ENCODE measurements at places on chromosomes 4 and X.

DNA sequence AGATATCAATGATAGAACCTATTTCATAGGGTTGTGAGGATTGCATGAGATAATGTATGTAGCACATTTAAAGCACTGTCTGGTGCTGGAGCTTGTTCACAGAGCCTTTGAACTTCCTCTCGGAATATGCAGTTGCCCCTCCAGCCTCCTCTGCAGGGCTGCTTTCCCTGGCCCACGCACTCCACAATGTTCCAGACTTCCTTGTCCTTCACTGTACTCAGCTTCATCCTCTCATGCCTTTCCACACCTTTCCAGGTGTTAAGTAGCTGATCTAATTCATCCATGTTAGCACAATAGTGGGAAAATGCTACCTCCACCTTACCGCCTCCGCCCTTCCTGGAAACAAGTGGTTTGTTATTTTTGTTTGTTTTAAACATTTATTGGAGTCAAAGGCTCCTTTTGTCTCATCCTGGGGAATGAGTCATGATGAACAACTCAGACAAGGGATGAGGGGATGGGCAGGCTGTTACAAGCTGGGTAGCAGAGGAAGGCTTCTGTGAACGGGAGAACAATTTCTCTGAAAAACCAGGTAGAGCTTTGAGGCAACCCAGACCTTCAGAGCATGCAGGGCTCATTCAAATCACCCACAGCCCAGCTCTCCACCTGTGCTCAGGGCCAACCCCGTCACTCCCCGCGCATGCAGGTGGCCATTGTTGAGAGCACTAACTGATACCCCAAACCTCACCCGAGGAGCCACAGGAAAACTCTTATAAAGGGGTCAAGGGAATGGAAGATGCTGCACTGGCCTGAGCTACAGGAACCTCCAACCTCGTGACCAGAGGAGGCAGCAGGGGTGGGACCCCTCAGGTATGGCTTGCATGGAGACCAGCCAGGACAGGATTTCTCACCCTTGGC, 84.9 kb upstream of the TBL1X start:
- DNase-seq = no peak

- DNase-seq = no peak
Observed at GRCh38 chr4:1406394-1406980, at the start of gene NKX1-1. Gene NKX1-1 (minus strand): TSS chr4:1406442. CDS start chr4:1406442, 0 bp downstream.

GRCh38 chrX:46953137-46953527, 40.9 kb downstream of the JADE3 start:
- no peak for DNase-seq

DNA sequence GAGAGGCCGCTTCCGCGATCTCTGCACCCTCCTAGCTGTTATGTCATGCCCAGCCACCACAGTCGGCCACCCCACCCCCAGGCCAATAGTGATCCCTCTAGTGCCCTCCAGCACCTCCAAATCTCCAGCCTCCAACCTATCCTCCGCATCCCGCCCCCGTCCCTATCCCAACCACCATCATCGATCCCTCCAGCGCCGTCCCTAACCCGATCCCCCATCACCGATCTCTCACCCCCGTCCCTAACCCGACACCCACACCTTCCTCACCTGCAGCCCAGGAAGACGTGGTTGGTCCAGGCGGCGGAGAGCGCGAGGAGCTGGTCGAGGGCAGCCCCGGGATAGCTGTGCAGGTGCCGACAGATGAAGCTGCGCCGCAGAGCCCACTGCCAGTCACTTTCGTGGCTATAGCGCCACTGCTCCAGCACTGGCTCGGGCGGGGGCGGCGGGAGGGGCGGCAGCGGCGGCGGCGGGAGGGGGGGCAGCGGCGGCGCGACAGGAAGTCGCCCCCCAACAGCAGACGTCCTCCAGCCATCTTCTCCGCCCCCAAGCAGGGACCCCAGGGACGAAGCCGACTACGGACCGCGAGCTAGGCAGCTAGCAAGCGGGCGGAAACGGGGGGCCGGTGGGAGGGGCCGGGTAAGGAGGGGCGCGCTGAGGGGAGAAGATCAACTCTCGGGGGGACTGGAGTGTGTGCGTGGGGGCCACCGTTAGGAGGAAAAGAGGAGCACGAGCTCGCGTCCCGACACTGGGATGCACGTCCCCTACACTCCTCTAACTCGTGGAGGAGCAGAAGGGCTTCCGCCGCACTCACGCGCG, 552 bp downstream of the NKRF start:
- peak; percentile 56 for DNase-seq

DNA sequence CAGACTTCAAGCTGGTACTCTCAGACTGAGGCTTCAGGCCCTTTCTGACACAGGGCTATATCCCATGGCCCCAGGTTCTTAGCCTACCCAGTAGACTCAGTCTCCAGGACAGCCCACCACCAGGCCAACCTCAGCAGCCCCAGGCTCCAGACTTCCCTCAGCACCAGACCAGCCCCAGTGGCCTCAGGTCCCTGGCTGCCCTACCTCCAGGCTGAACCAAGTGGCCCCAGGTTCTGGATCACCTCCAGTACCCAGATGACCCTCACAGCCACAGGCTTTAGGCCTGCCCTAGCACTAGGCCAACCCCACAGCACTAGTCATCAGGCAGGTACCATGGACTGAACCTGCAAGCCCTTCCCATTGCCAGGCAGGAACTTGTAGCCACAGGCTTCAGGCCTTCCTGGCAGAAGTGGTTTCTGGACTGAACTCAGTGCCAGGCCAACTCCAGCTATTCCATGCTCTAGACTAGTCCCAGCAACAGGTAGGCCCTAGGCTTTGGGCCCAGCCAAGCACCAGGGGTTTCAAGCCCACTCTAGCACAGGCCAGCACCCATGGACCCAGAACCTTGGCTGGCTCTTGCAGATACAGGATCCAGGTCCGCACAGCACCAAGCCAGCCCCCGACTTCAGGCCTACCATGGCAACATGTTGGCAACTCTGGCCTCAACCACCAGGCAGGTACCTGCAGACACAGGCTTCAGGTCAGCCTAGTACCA, 45.7 kb upstream of the MAGED4 start:
- no peak for DNase-seq

DNA sequence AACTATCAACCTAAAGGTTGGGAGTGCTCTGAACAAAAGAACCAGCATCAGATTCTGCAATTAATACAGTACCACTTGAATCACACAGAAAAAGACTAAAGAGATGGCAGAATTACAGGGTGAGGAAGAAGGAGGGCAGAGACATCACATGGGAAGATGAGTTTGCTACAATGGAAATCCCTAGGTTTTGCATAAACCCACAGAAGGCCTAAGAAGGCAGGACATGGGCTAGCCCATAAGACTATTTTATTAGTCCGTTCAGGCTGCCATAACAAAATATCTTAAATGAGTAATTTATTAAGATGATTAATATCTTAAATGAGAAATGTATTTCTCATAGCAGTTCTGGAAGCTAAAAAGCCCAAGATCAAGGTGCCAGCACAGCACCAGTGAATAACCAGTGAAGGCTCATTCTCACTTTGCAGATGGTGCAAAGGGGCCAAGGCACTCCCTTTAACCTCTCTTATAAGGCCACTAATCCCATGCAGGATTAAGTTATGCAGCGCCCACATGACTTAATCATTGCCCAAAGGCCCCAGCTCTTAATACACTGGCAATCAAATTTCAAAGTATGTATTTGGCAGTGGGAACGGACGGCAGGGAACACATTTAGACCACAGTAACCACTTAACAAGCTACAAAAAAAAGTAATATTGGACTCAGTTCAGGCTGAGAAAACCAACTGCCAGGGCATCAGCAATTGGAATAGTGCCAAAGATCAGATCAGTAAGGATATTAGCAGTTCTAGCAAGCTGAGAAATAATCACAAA, 47.6 kb upstream of the NEUROG2 start:
- DNase-seq = no peak

DNA sequence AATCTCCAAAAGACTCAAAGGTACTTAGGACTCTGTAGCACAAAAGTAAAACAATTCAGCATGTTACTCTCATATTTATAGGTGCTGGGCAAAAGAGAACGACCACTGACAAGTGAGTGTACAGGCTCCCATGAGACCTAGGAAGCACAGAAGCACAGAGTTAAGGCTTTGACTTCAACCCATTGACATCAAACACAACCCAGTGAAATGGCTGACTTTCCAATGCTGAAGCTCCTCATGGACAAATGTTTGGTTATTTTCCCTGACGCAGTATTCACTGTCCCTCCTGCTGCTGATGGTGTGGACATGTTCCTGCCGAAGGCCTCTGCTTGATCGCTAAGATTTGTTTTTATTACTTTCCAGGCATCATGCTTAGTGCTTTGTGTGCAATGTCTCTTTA, 148.7 kb downstream of the TSPAN5 start:
- DNase-seq = no peak

GRCh38 chr4:140135529-140136088, 18.4 kb downstream of the MAML3 start:
- no peak for DNase-seq

GRCh38 chr4:113747949-113748348, 13.6 kb downstream of the CAMK2D start:
- DNase-seq = no peak

- no peak for DNase-seq
Observed at GRCh38 chrX:33109858-33110257, 101.5 kb downstream of the DMD start.

GRCh38 chr4:112332398-112332797, 35.2 kb downstream of the ALPK1 start:
- no peak for DNase-seq

GRCh38 chr4:104064646-104065577, 345.1 kb upstream of the TACR3 start:
- no peak for DNase-seq

DNA sequence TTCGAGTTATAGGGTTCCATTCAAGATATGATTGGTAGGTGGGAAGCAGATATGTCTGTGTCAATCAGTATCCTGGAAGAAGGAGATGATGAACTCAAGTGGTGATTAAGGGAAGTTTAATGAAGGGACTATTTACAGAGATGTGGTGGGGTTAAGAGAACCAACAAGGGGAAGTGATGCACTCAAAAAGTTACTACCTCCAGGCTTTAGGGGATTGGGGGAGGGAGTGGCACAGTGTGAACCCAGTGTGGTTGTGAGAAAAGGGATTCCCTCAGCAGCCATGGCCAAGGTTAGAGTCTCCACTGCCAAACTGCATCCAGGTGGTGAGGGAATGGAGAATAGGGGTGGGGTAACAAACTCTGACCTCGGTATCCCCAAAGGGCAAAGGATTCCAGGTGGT, 27.9 kb downstream of the PKD2 start:
- DNase-seq = no peak

DNA sequence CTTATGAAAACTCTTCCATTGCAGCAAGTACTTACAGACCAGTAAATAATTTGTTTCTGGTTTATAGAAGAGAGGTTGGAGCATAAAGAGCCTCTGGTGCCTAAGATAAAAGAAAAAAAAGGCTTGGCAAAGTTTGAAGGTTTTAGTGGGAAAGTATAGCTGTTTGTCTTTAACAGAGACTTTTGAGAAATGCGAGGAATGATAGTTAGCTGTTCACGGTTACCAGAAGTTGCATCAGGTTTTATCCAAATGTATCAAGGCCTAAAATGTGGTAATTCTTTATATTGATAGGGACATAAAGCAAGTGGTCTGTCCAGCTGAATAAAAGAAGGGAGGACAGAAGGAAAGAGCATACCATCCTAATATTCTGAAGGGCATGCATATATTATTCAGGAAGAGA, 29.3 kb downstream of the RAP1GDS1 start:
- no peak for DNase-seq

GRCh38 chr4:70925899-70926635, 23.9 kb downstream of the MOB1B start:
- DNase-seq = no peak

- DNase-seq = no peak
Observed at GRCh38 chr4:46393606-46394005, 3.7 kb upstream of the GABRA2 start.

DNA sequence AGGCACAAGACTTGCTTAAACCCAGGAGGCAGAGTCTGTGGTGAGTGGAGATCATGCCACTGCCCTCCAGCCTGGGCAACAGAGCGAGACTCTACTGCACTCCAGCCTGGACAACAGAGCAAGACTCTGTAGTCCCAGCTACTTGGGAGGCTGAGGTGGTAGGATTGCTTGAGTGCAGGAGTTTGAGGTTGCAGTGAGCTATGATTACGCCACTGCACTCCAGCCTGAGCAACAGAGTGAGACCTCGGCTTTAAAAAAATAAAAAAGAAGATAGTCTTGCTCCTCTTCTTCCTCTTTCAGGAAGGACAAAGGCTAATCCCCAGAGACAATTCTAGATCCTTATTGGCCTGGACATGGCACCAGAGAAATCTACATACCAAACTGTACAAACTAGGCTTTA, 5.7 kb upstream of the PPEF2 start:
- no peak for DNase-seq

GRCh38 chr4:124000233-124000632, 603.6 kb downstream of the SPRY1 start:
- no peak for DNase-seq
